ENCODE measurements at places on chromosomes 12 and 14.

DNA sequence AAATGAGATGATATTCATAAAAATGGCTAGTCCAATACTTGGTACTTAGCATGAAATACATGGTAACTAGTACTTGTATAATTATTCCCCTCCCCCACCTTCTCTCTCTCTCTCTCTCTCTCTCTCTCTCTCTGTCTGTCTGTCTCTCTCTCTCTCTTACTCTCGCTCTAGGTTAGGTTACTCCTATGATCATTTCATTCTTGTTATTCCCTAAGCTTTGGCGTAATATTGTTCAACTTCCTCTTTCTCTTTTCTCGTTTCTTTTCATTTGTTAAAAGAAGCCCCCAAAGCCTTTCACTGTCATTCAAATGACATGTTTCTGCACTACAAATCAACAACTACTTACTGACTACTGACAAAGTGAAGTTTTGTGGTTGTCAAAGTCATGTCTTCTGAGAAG is 89.8 kb downstream of the GRIP1 start:
- DNase-seq = no peak

DNA sequence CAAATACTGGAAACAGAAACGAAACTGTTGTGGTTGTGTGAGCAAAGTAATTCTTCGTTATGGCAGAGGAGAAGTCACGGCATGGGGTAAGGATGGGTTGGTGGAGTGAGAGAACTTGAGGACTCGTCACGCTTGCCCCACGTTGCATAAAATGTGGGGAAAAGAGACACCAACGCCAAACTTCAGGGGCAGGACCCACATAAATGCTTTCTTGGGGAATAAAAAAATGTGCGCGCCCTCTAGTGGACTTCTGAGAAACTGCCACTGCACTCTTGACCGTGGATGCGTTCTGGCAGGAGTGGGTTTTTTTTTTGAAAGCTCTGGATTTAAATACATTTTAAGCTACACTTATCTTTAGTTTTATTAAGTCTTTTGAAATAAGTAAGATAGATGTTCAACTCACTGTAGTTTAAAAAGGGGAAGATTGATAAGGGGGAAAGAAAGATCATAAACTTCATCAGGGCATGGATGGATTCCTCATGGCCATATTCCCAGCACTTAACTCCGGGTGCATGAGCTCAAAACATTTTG is 4.1 kb upstream of the IGF1 start:
- DNase-seq = no peak

DNA sequence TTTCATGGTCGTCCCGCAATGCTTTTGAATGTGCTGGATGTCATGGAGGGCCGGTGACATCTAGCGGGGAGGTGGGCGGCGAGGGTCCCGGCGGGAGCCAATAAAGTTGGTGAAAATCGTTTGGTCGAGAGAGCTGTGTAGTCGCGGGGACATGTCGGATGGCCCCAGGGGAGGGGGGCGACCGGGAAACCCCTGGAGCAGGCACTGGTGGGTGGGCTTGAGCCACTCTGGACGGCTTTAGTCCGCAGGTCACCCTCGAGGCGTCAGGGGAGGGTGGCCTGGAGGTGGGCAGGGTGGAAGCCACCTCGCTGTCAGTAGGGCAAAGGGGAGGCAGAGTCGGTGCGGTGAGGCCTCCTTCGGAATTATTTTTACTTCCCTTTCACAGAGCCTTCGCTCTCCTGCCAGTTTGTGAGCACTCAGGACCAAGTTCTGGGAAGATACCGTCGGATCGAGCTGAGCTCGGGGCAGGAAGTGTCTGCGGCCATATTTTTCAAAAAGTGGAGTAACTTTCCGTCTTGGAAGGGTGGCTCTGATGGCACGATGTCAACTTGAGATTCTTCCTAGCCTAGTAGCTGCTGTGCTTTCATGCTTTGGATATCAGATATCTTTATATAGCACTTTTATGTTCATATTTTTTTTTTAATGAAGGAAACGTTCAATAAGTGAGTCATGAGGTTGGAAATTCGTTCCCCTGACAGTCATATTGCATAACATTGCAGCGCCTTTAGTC is 28.2 kb downstream of the WBP11 start:
- DNase-seq = no peak

GRCh38 chr14:60227291-60227690 is 21.7 kb upstream of the PPM1A start:
- no peak for DNase-seq

- DNase-seq = no peak
Observed at GRCh38 chr14:35989736-35990135, 163.6 kb downstream of the BRMS1L start.

Measured in cortex of kidney (tissue), 1 donor.